ENCODE measurements at places on chromosomes 2 and 18.

GRCh38 chr2:171432969-171433762 lies 624 bp downstream of the METTL8 start:
- peak; percentile 33 for DNase-seq

DNA sequence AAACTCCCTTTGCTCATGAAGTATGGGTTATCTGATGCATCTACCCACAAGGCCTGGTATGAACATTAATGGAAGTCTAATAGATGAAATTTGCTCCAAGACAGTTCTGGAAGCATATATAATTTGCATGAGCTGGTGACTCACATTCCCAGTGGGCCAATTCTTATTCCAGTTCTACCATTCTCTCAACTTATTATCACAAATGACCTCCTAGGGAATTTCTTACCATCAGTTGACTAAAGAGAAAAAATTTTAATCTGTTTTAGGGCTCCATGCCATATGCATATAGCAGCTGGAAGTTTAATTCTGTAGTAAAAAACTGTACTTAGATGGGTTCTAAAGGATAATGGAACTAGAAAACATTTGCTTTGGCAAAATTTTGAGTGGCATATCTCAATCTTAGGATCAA lies 165.2 kb upstream of the COL3A1 start:
- DNase-seq: no peak

- DNase-seq: no peak
Observed at GRCh38 chr2:11938196-11938595, 191.8 kb downstream of the LPIN1 start.

- DNase-seq: no peak
Observed at GRCh38 chr18:23196119-23197007, 61.1 kb downstream of the CABLES1 start.

DNA sequence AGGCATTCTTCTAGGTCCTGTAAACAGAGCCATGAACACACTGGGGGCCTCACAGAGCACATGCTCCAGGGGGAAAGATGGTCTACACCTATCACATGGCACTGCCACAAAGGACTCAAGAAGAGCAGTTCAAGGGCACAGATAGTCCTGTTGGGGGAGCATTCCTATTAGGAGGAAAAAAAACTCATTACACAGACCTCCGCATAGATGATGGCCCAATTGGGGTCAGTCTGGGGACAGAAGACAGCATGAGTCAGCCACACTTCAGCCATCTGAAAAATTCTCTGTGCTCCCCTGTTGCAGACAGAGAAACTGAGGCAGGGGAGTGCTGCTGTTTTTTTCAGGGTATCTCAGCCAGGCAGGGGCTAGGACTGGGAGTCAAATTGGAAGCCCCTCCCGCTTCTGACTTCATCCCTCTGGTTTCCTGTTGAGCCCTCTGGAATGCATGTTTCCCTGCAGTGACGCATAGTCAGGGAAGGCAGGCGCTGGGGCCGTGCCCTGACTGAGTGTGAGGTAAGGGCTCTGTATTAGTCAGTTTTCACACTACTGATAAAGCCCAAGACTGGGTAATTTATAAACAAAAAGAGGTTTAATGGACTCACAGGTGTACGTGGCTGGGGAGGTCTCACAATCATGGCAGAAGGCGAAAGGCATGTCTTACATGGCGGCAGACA lies 67.9 kb downstream of the RHOB start:
- DNase-seq: no peak

DNA sequence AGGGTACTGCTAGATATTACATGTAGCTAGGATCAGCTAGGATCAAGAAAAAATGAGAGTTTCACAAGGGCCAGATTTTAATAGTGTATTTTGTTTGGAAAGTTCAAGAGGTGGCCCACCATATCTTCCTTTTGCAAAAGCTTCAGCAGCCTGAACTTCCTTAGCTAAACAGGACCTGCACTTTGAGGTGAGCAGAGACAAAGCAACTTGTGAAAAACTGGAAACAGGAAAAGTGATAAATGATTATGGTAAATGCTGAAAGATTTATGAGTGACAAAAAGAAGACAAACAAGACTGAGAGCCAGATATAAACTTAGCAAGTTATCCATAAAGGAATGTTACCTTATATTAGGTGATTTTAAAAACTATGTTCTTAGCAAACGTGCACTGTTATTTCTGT lies 123.6 kb downstream of the ZNF521 start:
- no peak for DNase-seq

GRCh38 chr2:56522605-56523089 lies 338.9 kb downstream of the CCDC85A start:
- no peak for DNase-seq

- no peak for DNase-seq
Observed at GRCh38 chr2:117726747-117727146, 87.7 kb upstream of the DDX18 start.

DNA sequence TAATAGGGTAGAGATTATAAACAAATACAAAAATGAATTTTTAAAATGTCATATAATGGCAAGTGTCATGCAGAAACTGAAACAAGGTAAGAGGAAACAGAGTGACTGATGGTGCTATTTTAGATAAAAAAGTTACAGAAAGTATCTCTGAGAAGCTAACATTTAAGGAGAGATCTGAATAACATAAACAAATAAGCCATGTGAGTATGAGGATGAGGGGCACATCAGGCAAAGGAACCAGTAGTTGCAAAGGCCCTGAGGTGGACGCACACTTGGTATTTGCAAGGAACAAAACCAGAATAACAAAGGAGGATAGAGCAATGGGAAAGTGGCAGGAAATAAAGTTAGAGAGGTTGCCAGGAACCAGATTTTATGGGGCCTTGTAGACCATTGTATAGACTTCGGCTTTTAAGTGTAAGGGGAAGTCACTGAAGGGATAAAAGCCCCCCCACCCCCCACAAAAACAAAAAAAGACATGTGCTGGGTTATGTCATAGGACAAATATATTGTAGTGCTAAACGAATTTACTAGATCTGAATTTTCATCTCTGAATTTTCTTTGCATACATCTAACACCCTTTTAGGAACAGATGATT lies 159.2 kb downstream of the DTNB start:
- no peak for DNase-seq

DNA sequence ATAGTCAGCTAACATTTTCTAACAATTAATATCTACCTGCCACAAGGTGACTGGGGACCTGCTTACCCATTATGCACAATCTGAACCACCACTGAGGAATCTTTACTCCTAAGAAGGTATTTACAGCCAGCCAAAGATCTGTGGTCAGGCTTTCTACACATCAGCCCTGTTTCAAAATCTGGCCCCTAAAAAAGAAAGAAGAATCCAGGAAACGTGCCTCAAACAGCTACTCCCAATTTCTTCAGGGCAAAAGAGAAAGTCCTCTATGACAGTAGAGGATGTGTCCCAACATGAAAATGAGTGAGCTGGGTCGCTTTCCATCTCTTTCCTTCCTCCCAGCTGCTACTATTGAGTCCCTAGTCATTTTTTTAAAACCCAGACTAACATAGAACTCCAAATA lies 79.5 kb downstream of the EPB41L3 start:
- DNase-seq: no peak

DNA sequence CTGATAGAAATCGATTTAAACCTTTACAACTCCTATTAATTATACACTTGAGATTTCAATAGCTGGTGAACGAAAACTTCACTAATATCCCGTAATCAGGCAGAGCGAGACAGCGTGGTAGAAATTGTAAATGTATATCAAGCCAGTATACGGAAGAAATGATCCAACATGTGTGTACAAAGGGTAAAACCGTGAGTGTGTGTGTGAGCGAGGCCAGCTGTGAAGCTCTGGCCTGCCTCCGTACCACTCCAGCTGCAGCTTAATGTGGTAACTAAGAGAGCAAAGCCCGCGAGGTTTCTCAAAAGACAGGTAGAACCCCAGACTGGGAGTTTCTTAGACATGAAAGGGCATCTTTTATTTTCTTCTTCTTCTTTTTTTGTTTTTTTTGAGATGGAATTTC lies 52.3 kb upstream of the ZNF516 start:
- no peak for DNase-seq

- DNase-seq: no peak
Observed at GRCh38 chr2:89833116-89833779, 1141.8 kb downstream of the RPIA start.

- no peak for DNase-seq
Observed at GRCh38 chr18:24296276-24296675, 101.3 kb downstream of the OSBPL1A start.

GRCh38 chr18:9681217-9681616 lies 26.9 kb upstream of the RAB31 start:
- DNase-seq: no peak

GRCh38 chr2:203167751-203168150 lies 71.1 kb upstream of the CYP20A1 start:
- no peak for DNase-seq

DNA sequence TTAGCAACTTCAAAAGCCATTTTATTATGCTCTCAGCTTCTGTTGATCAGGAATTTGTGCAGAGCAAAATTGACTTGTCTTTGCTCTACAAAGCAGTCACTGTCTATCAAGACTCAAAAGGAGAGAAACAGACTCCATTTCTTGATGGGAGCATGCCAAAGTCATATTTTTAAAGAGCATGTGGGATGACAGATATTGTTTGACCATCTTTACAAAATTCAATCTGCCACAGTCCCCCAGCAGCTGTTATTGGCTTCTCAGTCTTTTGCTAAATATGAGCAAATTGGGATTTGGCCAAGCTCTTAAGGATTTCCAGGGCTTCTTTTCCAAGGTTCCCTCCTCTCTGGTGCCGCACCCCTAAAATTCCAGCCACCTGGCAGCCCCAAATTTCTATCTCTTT lies 67.9 kb downstream of the TEX51 start:
- DNase-seq: no peak

DNA sequence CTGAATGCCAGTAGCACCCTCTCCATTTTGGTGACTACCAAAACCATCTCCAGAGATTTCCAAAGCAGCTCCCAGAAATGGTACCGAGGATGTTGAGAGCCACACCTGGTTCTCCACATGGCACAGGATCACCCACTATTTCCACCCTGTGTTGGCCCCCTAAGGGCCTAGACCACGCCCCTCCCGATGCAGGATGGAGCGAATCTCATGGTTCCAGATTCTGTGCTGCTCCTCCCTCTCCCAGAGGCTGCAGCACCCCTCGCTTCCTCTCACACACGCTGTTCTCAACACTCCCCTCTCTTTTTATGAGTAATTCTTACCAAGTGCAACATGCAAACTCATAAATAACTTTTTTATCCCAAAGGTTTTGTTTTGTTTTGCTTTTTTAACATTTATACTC lies 571.5 kb downstream of the STK39 start:
- no peak for DNase-seq

DNA sequence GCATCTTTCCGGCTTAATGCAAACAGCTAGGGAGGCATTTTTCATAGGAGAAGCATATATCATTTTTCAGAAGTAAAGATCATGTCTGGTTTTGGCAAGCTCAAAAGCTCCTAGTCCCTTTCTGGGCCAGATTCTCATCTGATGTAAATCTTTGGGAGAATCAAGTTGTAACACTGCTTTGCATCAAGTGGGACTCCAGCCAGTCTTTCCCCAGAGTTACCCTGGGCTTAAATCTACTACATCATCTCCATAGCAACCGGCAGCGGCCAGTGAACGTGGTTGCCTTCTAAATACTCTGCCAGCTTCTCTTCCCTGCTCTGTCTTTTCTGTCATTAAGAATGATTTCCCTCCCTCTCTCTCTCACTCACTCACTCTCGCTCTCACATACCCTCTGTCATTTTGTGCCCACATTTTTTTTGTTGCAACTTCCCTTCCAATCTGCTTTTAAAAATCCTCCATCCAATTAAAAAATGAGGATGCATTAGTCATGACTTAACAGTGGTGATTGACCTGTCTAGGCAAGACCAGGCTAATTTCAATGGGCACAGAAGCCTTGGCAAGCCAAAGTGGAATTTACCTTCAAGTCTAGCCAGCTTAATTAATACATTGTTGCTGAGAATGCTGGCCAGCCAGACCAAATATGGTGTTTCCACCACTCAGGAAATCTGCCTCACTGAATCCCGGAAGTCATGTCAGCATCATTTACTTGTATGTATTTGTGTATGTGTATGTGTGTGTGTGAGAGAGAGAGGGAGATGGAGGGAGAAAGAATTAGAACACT lies 93.0 kb downstream of the NRP2 start:
- DNase-seq: no peak

DNA sequence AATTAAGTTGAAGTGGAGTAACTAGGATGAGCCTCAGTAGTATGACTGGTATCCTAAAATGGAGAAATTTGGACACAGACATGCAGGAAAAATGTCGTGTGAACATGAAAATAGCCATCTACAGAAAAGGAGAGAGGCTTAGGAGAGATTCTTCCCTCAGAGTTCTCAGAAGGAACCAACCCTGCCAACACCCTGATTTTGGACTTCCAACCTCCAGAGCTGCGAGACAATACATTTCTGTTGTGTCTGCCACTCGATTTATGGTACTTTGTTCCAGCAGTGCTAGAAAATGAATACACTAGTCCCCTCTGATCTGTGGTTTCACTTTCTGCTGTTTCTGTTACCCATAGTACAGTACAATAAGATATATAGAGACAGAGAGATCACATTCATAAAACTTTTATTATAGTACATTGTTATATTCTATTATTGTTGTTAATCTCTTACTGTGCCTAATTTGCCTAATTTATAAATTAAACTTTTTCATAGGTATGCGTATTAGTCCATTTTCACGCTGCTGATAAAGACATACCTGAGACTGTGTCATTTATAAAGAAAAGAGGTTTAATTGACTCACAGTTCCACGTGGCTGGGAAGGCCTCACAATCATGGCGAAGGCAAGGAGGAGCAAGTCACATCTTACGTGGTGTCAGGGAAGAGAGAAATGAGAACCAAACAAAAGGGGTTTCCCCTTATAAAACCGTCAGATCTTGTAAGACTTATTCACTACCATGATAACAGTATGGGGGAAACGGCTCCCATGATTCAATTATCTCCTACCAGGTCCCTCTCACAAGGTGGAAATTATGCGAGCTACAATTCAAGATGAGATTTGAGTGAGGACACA lies 41.3 kb downstream of the PLEKHA3 start:
- no peak for DNase-seq

- DNase-seq: no peak
Observed at GRCh38 chr2:42886921-42887320, 94.5 kb upstream of the HAAO start.

- DNase-seq: peak; percentile 71
Observed at GRCh38 chr2:170974304-170974993, 45.4 kb downstream of the GORASP2 start.

DNA sequence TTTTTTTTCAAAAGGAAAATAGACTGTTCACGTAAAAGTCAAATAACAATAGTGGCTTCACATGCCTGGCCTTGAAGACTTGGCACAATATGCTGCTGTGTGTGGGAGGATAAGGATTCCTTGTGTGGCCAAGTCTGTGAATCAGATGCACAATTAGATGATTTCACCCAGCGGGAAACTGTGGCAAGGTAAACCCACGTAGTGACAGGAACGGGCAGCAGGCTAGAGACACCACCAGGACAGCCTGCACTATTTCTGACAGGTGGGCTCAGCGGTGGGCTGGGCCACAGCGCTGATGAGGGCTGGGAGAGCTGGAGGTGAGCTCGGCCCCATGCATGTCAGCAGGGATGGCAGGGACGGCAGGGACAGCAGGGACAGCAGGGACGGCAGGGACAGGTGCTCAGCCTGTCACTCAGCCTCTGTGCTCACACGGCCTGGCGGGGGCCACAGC lies 21.6 kb downstream of the SNORC start:
- DNase-seq: no peak

Measured in HuH-7 (cell line).